ENCODE measurements at places on chromosomes 1 and 21.

DNA sequence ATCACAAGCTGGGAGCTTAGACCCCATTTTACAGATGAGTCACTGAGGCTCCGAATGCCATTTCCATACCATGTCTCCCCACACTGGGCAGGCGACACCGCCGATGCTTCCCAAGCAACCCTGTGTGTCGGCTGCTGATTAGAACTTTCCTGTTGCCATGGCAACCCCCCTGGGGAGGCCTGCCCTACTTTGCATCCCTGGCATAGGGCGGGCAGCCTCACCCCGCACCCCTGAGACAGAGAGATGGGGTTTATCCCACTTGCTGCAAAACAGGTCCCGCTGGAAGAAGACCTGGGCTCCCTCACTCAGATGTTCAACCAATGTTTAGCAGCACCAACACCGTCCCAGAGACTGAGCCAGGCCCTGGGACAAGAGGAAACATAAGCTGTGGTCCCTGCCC lies 81.5 kb downstream of the CAMK2N1 start:
- DNase-seq = peak; percentile 40

DNA sequence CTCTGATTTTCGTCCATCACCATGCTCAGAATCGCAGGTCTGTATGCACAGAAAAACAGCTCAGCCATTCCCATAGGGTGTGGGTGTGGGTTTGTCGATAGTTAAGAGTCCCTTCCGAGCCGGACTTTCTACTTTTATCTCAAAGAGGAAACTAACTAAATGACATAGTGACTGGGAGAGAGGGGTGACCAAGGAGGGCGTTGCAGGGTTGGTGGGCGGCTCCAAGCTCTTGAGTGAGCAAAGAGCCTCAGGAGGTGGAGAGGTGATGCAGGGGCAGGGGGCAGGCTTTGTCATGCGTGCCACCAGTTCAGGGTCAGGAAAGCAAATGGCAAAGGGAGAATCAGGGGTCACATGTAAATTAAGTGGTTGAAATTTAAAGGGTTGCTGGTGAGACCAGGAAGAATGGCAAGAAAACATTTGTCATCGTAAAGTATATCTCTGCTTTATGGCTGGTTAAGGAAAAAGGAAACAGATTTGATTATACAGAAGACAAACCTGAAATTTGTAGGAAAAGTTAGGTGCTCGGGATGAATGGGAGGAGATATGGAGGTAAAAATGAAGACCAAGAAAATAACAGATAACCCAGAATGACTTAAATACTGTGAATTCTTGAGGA lies 249.0 kb downstream of the SETD4 start:
- DNase-seq = no peak

DNA sequence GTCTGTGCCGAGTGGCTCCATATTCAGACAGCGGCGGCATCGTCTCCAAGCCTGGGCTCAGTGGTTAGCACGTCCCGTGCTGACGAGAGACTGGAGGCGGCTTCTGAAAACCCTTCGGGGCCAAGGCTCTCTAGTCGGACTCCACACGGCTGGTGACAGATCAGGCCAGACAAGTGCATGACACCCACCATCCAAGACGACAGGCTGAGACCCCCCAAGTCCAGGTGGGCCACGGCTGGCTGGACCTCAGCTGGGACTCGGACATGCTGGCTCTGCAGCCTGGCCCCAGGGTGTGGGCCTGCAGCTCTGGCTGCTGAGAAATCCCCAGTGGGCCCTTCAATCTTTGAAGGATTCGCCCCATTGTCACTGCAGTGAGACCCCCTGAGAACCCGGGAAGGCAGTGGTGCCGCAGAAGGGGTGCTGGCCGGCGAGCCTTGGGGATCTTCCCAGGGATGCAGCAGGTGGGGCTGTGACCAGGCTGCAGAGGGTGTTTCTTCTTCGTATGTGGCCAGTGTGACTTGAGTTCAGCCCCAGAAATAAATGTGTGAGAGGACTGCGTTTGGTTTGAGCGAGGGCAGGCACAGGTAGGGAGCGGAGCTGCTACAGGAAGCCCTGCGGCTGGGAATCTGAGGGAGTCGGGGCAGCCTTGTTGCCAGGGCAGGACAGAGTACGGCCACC lies 15.9 kb upstream of the SLC19A1 start:
- DNase-seq = no peak

- no peak for DNase-seq
These were observed 88.5 kb downstream of the ELAVL4 start for GRCh38 chr1:50197216-50197615.

DNA sequence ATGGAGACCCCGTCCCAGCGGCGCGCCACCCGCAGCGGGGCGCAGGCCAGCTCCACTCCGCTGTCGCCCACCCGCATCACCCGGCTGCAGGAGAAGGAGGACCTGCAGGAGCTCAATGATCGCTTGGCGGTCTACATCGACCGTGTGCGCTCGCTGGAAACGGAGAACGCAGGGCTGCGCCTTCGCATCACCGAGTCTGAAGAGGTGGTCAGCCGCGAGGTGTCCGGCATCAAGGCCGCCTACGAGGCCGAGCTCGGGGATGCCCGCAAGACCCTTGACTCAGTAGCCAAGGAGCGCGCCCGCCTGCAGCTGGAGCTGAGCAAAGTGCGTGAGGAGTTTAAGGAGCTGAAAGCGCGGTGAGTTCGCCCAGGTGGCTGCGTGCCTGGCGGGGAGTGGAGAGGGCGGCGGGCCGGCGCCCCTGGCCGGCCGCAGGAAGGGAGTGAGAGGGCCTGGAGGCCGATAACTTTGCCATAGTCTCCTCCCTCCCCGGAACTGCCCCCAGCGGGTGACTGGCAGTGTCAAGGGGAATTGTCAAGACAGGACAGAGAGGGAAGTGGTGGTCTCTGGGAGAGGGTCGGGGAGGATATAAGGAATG lies 505 bp downstream of the LMNA start:
- DNase-seq = no peak

DNA sequence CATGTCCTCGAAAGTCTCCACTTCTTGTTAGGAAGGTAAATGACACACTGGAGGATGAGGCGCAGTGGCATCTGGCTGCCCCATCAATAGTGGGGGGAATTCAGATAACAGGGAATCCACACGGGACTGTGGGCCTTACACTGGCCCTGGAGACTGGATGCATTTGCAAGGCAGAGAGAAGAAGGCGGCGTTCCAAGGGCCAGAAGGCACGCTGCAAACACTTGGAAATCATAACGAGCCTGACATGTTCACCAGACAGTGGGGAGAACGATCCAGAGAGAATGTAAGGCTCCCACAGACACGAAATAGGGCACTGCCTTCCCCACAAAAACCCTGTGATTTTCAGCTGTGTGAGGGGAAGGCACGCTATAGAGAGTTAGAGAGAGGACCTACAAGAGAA lies 70.5 kb downstream of the PGBD5 start:
- DNase-seq = no peak

DNA sequence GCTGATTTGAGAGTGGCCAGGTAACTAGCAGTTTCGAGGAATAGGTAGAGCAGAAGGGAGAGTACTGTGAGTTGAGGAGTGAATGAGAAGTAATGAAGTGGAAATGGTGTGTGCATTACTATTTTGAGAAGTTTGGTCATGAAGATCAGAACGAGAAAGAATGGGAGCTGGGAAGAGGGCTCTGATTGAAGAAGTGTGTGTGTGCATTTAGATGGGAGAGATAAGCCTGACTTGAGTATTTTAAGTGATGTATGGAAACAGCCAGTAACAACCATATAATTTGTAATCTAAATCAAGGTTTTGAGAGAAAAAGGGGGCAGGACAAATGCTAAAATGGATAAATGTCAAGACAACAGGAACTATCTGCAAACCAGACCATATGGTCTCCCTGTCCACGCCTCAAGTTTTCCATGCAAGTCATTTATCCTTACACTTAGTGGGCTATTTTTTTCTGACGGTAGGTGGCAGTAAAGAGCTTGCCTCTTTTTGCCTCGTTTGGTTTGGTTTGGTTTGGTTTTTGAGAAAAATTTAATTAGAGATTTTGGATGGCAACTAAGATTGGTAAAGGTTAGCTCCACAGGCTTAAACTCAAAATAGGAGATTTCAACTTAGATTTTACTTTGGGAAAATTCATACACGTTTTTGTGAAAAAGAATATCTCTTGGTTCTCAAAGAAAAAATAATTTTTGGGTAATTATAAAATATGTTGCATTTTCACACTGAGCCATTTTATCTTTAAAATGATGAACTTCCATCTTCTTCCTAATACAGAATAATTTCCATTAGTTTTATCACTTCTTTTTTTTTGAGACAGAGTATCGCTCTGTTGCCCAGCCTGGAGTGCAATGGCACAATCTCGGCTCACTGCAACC lies 9.5 kb upstream of the B3GALNT2 start:
- DNase-seq = no peak

GRCh38 chr1:18537386-18538306 lies 56.9 kb downstream of the KLHDC7A start:
- no peak for DNase-seq

GRCh38 chr1:64669098-64669675 lies 75.7 kb upstream of the RAVER2 start:
- no peak for DNase-seq

DNA sequence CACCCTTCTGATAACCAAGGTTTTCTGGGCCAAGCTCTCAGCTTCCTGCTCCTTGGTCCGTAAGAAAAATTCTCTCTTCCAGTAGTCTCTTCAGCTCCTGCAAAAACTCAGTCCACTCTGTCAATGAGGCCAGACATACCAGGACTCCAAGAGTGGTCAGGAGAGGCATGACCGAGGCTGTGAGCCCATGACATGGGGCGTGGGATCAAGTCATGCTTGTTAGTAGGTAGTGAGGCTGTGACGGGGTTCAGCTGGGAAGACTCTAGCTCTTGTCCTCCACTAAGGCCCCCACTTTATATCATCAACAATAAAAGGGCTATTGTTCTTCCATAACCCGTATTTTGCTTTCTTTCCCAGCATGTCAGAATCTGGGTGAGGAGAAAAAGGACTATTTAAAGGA lies 10.1 kb upstream of the HCRTR1 start:
- DNase-seq = no peak

DNA sequence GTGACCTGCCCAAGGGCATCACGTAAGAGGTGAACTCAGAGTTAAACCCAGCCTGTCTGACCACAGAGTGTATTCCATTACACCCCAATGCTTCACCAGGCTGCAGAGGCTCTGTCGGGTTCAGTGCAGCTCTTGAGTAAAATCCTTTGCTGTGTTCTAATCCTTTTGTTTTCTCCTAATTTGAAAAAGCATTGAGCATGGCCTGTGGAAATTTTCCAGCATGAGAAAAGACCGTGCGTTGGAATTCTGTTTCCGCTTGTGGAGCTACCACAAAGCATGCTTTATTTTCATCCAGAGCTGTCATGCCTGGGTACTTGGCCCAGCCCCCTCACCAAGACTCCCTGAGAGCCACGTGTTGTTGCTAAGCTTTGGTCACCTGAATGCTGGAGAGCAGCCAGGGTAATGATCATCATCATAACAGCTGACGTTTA lies 317.6 kb downstream of the PRDM2 start:
- peak; percentile 2 for DNase-seq

- DNase-seq = no peak
These were observed 135.1 kb downstream of the AK5 start for GRCh38 chr1:77416692-77417450.

- no peak for DNase-seq
These were observed 23.1 kb downstream of the NEK2 start for GRCh38 chr1:211652371-211652770.

- no peak for DNase-seq
These were observed 466.2 kb downstream of the USP25 start for GRCh38 chr21:16196001-16196400.

GRCh38 chr1:108933944-108934343 lies 29.3 kb downstream of the CLCC1 start:
- DNase-seq = no peak

GRCh38 chr21:36698981-36699545 lies at the start of gene SIM2:
SIM2 (plus strand) TSS chr21:36699115; CDS start chr21:36699747, 632 bp downstream.
- no peak for DNase-seq

DNA sequence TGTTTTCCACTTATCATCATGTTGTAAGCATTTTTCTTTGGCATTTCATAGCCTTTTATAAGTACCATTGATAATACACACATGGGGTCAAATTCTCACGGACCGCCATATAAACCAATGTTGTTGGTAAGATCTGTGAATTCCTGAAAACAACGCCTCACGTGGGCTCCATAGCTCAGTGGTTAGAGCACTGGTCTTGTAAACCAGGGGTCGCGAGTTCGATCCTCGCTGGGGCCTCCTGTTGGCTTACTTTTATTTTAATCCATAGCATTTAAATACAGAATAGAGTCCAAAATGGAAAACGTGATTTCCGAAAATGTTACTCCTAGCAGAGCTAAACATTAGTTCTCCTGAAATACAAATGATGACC lies 83.1 kb downstream of the HHIPL2 start:
- peak; percentile 91 for DNase-seq

GRCh38 chr1:23979387-23979880 lies 693 bp downstream of the SRSF10 start:
- no peak for DNase-seq

DNA sequence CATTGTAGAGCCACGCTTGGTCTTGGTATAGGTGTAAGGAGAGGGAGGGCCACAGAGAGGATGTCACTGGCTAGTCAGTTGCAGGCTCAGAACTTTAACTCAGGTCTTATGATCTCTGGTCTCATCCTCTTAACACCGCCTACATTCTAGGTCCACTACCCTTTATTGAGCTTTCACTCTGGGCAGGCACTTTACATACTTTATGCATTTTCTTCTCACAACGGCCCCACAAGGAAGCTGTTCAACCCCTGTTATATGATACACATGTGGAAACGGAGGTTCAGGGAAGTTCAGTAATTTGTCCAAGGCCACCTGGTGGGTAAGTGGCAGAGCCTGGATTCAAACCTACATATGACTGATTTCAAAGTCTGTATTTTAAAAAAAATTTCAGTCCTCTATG lies 25.3 kb upstream of the RCAN3 start:
- DNase-seq = no peak

- DNase-seq = no peak
These were observed 332.2 kb upstream of the PLXNA2 start for GRCh38 chr1:208576425-208576824.

DNA sequence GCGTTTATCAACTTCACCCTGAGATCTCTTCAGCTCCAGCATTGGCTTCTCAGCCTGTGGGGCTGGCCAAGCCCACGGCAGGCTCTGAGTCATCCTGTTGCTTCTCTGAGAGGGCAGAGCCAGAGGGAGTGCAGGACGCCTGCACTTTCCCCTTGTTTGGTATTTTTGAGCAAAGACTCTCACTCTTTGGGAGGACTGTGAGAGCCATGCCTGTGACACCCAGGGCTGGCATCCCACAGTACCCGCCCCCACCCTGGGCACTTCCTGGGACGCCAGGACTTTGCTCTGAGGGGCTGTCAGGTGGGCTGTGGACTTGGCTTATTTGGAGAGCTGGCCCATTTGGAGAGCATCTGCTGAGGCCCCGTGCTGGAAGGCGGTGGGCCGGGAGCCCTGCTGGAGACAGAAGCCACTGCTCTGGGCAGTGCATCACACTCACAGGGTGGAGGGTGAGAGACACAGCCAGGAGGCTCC lies 37.4 kb downstream of the VANGL1 start:
- no peak for DNase-seq

All from hypothalamus (tissue), 51 donors.